ENCODE measurements at places on chromosomes 7 and 10.

GRCh38 chr7:46534664-46535588, 613.9 kb upstream of the IGFBP3 start:
- peak; percentile 77 for DNase-seq

DNA sequence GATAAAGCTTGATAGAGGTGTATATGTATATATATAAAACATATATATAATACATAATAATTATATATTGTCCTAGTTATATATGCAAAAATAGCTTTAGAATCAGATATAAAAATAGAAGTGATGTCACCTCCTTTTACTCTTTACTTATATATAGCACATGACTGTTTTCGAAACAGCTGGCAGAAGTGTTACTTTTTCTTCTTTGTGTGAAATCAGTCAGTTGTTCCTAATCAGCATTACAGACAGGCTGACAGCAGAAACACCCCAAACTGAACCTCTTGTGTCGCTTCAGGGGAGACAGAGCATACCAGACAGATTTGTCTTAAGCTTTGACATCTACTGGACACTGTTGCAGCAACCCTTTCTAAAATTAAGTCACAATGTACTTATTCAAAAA, 684.9 kb upstream of the CELF2 start:
- DNase-seq: no peak

GRCh38 chr7:148983200-148984146, 44.8 kb downstream of the PDIA4 start:
- DNase-seq: peak; percentile 81

DNA sequence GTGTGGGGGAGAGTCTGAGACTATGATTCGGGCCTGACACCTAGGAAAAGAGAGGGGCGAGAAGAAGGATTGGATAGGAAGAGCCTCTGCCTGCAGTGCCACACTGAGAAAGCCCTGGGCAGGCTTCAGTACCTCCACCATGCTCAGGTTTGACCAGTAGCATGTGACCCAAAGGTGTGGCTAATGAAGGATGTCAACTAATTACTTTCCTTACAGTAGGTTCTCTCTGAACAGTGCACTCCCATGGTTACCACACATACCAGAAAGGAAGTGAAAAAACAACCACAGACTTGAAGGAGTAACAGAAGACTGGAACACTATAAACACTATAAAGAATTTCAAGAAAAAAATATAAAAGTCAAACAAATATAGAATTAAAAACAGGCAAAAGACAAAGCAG, 46.2 kb downstream of the SEM1 start:
- no peak for DNase-seq

DNA sequence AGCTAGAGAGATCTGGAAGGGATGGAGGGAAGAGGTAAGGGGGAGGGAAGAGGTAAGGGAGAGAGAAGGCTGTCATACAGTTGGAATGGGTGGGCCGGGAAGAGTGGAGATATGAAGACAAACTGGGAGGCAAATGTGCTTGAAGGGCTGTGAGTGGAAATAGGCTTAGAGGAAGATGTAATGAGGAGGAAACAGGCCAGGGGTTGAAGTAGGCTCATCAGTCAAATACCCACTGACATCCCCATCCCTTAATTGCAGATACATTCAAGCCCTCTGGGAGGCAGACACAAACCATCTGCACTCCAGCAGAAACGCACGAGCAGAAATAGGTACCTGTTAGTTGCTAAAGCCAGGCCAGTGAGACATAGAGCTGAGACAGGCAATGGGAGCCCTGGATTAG, 2.1 kb downstream of the SYNPO2L start:
- no peak for DNase-seq

DNA sequence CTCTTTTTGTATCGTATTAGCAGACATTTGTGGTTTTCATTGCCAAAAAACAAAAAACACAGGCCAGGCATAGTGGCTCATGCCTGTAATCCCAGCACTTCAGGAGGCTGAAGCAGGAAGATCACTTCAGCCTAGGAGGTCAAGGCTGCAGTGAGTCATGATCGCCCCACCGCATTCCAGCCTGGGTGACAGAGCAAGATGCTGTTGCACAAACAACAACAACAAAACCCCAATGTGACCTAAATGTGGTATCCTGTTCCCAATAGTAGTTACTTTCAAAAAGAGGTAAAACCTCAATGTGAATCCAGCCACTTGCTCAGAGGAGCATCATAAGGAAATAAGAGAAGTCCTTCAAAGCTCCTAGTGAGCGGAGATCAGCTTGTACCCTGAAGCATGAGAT, 45.8 kb upstream of the SKAP2 start:
- DNase-seq: peak; percentile 17

DNA sequence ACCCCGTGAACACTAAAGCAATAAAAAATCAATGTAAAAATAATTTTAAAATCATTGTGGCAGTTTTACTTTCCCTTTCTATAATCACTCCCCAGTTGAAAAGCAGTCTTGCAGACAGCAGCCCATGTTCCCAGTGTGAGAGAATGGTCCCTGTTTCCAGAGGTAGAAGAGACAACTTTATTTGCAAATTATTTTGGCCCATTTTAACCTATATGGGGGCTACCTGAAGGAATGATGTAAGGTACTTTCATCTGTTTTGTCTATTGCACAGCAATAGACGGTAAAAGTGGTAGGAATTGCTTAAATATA, 559.8 kb downstream of the ZWINT start:
- DNase-seq: no peak

GRCh38 chr10:103395754-103396066, 565 bp downstream of the ATP5MK start:
- DNase-seq: no peak

- no peak for DNase-seq
Observed at GRCh38 chr10:50419091-50419490, 167.8 kb upstream of the ASAH2 start.

DNA sequence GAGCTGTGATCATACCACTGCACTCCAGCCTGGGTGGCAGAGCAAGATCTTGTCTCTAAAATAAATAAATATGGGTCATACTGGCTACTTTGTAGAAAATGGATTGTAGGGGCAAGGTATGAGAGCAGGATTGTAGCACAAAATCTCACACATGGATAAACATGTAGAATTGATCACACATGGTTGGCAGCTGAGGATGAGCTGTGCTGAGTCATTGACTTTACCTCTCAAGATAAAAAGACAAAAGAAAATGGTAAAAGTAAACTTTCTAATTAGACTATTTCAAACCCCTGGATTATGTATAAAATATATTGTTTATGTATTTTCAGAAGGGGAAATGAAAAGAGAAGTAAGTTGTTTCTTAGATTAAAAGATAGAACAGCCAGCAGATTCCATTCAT, 69.3 kb downstream of the APBB1IP start:
- no peak for DNase-seq

- no peak for DNase-seq
Observed at GRCh38 chr7:110766864-110767263, 324.1 kb upstream of the LRRN3 start.

- no peak for DNase-seq
Observed at GRCh38 chr7:33674804-33675411, 230.4 kb upstream of the BMPER start.

GRCh38 chr10:6507311-6507710, 72.8 kb downstream of the PRKCQ start:
- DNase-seq: no peak

DNA sequence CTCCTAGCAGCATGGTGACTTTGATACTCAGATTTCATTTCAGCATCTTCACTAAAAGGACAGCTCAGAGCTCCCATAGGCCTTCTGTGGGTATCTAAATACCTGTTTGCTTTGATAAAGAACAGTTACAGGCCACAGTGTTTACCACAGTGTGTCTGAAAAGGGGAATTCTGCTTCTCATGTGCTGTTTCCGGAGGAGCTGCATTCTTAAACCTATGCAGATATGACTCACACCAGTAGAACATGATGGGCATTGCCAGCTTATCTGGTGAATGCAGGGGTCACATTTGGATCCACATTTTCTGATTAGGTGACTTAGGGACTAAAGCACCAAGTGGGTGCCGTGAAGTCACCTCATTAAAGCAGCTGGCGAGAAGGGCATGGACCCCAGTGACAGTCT, 52.6 kb downstream of the TRRAP start:
- no peak for DNase-seq

DNA sequence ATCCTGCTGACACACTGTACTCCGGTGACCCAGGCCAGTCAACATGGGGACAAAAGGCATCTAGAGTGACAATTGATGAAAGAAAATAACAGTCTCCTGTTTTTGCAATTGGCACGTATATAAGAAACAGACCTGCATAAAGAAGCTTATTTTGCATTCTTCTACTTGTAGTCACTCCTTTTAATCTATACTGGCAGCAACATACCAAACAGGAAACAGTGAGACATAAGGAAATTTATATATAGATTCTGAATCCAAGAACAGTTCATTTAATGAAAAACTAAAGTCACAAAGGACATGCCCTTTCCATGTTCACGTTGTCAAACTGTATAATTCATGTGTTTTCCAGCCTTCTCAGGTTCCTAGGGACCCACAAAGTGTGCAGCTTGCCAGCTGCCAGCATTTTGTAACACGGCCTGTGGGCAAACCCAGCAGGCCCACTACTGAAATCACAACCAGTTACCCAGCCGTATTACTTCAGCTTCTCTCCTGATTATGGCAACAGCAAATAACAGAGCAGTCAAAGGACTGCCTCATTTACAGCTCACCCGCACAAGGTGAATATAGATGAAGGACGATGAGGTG, 72.3 kb downstream of the AMPH start:
- DNase-seq: peak; percentile 43

DNA sequence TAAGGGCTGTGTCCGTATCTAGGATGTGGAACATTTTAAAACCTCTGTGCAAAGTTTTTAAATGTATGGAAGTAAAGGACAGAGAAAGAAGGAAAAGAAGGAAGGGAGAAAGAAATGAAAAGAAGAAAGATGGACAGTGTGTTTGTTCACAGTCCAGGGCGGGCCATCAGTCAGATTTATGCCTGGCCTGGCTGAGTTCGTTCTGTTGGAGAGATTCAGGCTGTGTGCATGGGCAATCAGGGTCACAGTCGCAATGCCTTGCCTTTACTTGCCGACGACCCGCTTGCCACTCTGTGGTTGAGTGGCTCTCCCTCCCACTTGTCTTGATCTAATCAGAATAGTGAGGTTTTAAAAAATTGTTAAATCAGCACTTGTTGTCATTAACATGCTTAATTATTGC, 369.4 kb upstream of the BMPER start:
- DNase-seq: no peak

DNA sequence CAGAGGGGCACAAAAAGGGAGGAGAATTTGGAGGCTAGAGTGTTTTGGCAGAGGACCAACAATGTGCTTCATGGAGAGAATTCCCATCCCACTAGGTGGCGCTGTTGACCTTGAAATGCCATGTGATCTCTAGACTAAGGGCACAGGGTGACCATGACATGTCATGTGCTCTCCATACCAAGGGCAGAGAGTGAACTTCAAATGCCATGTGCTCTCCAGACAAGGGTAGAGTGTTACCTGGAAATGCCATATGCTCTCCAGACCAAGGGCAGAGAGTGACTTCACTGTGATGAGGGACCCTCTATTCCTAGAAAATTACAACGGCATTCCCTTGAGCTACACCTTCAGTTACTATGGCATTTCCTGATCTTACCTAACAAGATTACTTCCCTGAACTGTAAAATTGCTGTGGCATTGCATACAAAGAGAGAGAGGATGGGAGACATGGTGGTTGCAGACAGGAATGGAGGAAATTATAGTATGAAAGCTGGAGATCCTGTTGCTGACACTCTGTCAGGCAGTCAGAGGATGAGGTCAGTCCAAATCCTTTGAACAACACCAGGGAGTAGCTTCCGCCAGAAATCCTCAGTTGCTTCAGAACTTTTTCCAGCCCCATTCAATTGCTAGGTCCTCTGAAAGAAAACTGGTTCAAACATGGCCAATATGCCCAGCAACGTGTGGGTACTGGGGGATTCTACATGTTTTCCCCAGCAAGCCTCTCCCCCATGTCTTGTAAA, 60.9 kb upstream of the ACSM6 start:
- peak; percentile 67 for DNase-seq

- DNase-seq: no peak
Observed at GRCh38 chr10:13144814-13145213, 16.5 kb upstream of the MCM10 start.

GRCh38 chr7:111092406-111093236, 1.7 kb downstream of the LRRN3 start:
- peak; percentile 25 for DNase-seq

DNA sequence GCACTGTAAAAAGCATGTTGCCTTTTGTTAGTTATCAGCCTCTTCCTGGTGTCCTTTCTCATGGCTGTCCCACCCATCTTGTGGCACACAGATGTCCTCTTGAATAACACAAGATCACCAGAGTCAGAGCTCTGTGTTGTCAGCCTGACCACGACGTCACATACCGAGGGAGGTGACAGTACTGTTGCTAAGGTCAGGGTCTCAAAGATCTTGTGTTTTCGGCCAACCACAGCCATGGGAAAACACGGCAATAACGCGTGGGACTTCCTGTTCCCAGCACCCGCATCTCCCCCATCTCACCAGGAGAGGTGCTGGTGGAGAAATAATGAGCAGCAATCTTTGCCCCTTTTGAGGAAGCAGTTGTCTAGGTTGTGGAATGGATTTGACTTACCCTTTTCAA, 40.4 kb downstream of the NPVF start:
- no peak for DNase-seq

DNA sequence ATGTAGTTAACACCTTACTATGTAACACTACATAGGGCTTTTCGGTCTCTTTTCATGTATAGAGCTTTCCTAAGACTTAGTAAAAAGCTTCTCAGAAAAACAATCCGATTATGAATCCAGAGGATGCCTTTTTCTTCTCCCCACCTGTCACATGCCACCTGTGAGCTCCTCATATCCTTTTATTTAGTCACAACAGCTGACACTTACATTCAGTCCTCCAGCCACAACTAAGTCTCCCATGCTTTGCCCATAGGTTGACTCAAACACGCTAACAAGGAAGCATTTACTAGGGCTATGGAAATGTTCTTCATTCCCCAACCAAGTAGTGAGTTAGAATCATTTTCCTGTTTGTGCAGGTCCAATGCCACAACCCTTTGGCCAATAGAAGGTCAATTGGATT, 7.9 kb downstream of the ENO4 start:
- no peak for DNase-seq

DNA sequence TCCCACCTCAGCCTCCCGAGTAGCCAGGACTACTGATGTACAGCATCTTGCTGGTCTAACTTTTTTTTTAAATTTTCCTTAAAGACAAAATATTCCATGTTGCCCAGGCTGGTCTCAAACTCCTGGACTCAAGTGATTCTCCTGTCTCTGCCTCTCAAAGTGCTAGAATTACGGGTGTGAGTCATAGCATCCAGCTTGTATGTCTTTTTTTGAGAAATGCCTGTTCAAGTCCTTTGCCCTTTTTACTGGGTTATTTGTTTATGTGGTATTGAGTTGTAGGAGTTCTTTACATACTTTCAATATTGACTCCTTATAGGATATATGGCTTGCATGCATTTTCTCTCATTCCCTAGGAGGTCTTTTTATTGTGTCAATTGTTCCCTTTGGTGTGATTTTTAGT, 486.4 kb downstream of the MAGI2 start:
- DNase-seq: peak; percentile 56

- no peak for DNase-seq
Observed at GRCh38 chr10:19935176-19935575, 118.9 kb downstream of the PLXDC2 start.

DNA sequence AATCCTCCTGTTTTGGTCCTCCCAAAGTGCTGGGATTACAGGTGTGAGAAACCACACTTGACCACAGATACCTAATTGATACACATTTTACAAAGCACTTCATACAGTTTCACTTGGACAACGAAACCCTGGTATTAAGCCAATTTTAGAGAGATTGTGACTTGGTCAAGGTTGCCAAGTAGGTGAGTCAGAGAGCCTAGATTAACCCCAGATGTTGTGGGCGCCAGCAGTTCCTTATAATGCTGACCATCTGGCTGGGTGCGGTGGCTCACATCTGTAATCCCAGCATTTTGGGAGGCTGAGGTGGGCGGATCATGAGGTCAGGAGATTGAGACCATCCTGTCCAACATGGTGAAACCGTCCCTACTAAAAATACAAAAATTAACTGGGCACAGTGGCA, 4.9 kb upstream of the PHKG1 start:
- peak; percentile 82 for DNase-seq

Data from fibroblast of skin of right quadriceps (primary cell).